NCI-H187 (cell line): ENCODE measurements at places on chromosomes 16 and 17.

- DNase-seq, result no peak
Observed at GRCh38 chr17:35523296-35523695, 14.2 kb downstream of the SLFN12L start.

- no peak for DNase-seq
Observed at GRCh38 chr16:86876499-86876898, 298.1 kb downstream of the FOXL1 start.

- no peak for DNase-seq
Observed at GRCh38 chr17:7523033-7523432, 25.8 kb upstream of the TNFSF12 start.

GRCh38 chr17:45147581-45148182 is 593 bp upstream of the HEXIM1 start:
- peak; percentile 98 for DNase-seq

- DNase-seq, result no peak
Observed at GRCh38 chr16:5922686-5923085, 825.1 kb upstream of the EEF2KMT start.

DNA sequence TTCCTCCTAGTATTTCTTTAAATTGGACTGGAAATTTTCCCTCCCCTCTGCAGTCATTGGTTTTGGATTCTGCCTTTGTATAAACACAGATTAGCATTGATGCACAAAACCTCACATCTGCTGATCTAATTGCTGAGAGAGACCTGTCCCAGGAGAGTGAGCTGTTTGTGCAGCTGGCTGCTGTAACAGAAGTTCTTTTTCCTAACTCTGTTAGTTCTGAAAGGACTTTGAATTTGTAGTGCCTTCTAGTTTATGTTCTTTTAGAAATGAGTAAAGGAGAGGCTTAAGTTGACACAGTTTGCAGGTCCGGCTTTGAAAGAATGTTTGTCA is 45.2 kb upstream of the KPNB1 start:
- DNase-seq, result no peak

DNA sequence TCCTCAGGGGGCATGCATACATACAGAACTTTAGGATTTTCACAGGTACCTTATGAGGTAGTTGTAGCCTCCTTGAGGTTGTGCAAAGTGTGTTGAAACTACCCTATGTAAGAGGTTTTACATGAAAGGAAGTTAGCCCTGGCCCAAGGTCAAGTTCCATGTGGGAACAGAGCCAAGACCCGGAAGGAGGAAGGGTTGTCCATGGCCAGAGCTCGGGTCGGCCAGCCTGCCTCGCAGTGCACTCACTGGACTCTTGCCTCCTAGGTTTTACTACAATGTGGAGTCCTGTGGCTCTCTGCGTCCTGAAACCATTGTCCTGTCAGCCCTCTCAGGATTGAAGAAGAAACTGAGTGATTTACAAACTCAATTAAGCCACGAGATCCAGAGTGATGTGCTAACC is 8.2 kb downstream of the POLR2C start:
- no peak for DNase-seq

DNA sequence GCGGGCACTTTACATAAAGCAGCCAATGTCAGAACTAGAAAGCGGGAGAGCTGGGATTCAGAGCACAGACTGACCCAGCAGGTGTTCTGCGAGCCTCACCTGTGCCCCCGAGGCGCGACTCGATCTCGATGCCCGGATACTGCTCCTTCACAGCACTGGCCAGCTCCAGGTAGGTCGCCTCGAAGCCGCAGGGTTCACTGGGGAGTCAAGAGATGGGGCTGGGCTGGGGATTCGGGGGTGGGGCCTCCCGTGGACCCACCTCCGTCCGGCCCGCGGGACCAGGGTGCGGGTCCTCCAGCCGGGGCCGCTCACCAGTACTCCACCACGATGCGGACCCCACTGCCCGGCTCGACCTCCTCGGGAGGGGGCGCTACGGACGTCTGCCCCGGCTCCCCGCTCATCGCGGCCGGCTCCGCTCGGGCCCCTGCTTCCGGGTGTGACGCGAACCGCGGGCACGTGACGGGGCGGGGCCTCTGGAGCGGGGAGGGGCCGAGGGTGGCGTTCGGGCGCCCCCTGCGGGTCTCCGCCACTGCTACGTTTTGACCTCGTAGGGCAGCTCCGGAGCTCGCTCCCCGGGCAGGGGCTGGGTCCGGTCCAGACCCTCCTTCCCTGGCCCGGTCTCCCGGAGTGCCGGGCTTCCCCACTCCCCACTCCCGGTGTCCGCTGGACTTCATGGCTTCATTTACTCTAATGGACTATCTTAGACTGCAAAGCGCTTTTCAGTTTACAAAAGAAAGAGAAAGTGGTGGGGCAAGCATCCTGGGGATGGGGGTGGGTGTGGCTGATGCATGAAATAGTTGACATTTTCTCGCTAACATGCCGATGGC is at the start of gene MIEN1:
Gene MIEN1, minus strand, starts transcription at position 438 of the 827 bp plus-strand sequence. Its CDS starts 37 bp downstream, at position 401.
- DNase-seq, result peak; percentile 66

DNA sequence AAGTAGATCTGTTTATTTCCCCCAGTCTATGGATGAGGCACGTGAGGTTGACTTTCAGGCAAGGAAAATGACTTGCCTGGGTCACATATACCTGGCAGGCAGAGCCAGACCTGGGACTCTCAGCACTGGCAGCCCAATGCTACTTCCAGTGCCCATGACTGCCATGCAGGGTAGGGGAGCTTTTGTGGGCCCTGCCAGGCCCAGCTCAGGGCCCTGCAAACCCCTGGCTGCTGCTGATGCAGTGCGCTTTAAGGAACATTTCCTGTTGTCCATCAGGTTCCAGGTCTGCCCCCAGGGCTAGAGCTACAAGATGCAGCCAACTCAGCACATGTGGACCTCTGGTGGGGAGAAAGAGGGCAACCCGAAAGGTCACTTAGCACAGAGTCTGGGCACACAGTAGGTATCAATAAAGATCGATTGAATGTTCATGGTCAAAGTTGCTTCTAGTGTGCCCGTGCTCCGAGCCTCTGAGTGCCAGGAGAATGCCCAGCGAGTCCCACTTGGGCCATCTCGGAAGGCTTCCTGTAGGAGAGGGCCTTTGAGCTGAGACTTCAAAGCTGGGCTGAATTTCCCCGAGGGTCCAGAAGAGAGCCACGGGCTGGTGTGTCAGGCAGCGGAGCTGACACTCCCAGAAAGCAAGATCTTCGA is 513 bp upstream of the TBX21 start:
- no peak for DNase-seq
